ENCODE measurements at places on chromosomes 7 and 10.

DNA sequence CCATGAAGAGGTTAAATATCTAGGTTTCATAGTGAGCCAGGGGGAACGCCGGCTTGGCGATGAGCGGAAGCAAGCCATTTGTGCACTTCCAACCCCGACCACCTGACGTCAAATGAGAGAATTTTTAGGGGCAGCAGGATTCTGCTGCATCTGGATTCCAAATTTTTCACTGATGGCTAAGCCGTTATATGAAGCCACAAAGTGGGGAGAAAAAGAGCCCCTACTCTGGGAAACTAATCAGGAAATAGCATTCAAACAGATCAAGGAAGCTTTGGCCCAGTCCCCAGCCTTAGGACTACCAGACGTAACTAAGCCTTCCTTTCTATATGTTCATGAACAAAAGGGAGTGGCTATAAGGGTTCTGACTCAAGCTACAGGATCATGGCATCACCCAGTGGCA is 12.9 kb upstream of the ADCK2 start:
- DNase-seq = no peak

DNA sequence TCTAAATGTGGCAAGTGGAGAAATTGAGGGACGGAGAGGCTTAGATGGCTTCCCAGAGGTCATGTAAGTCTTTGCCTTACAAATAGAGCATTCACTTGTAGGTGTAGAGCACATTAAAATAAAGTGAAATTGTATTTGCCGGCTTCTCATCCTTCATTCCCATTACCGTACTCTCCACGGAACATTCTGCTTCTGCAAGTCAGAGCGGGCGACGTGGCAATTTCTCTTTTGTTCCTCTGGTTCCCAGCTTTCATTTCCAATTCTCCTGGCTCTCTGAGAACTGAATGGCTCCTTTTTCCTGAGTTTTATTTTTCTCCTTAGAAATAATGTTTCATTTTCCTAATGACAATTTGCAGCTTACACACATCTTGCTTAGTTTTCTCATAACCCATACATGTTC is 51.3 kb upstream of the PFKP start:
- DNase-seq = no peak

DNA sequence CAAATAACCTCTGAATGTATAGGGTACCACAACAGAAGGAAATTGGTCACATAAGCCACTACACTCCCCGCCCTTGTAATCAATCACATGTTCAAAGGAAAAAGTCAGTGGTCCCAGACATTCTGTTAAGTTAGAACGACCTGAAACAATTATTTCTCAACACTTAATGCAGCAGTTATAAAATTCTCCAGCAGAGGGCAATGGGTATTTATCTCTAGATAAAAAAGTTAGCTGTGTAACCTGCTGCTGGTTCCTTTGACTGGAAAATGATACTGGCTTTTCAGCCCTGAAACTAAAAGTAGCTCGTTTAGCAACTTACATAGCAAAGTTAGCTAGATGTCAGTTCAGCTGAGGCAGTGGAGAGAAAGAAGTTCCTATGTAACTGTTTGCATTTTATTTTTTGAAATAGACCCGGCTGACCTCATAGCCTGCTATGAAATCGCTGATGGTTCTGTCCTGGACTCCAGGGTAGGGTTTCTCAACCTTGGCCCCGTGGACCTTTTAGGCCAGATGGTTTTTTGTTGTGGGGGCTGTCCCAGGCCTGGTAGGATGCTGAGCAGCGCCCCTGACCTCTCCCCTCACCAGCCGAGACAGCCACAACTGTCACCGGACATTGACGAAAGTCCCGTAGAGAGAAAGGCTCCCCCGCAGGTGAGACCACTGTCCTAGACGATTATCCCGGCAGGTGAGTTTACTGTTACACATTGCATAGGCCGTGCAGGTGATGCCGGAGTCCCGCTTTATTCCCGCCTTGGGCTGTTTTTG is 40.2 kb upstream of the PROSER2 start:
- peak; percentile 27 for DNase-seq

- no peak for DNase-seq
Measured at GRCh38 chr10:74491014-74491413, 335.4 kb upstream of the KAT6B start.

- no peak for DNase-seq
Measured at GRCh38 chr10:79007421-79008319, 61.1 kb upstream of the ZMIZ1 start.

- peak; percentile 34 for DNase-seq
Measured at GRCh38 chr7:44547536-44548231, 6.6 kb upstream of the NPC1L1 start.

GRCh38 chr7:70512761-70513160 is 619.2 kb upstream of the GALNT17 start:
- no peak for DNase-seq

- peak; percentile 22 for DNase-seq
Measured at GRCh38 chr7:98186452-98187137, 24.6 kb upstream of the BHLHA15 start.

Data from Daoy (cell line).